ENCODE measurements at places on chromosomes 7 and 10.

GRCh38 chr10:102773986-102774385 is 30.2 kb downstream of the WBP1L start:
- no peak for DNase-seq

GRCh38 chr7:77806425-77806824 is 7.9 kb downstream of the PHTF2 start:
- no peak for DNase-seq

- DNase-seq = peak; percentile 50
These were observed 10.4 kb downstream of the VCL start for GRCh38 chr10:74008212-74008731.

DNA sequence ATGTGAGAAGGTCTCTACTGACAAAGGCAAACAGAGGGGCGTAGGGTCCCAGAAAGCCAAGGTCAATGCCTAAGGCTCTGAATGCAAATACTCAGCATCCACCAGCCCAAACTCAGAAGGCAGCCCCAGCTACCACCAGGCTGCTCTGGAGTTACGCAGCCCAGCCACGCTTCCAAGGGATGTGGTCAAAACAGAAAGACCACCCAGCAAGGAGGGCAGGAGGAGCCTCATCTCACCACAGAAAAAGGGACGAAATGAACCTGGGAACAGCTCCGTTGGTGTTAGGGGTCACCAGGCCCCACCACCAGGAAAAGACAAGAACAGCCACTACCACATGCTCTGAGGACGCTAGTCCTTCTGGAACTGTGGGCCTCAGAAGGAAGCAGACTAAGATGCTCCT is 65.1 kb downstream of the CTBP2 start:
- no peak for DNase-seq

DNA sequence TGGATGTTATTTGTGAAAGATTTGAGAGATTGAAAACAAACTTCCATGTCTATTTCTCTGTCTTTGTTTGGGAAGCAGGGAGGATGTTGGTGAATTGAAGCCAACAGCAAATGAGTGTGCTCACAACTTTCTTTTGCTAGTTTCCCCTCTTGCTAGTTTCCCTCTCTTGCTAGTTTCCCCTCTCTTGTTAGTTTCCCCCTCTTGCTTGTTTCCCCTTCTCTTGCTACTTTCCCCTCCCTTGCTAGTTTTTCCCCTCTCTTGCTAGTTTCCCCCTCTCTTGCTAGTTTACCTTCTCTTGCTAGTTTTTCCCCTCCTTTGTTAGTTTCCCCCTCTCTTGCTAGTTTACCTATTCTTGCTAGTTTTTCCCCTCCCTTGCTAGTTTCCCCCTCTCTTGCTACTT is 613.3 kb downstream of the LRMDA start:
- DNase-seq = no peak

- DNase-seq = no peak
These were observed 90.6 kb downstream of the ARID5B start for GRCh38 chr10:61992059-61992460.

DNA sequence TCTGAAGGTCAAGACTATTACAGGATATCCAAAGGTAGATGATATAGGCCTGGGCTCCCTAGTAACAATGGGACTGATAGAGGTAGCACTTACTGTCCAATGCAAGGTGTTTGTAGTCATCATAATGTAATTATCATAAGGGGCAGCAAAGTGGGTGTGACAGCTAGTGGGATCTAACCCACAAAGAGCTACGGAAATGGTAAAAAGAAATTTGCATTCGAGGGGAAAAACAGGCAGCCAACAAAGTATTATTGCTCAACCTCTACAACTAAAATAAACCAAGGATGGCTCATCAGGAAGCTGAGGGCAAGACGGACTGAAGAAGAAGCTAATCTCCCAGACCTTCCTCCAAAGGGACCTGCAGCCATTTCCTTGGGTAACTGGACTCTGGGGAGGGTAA is 211.0 kb downstream of the WDR11 start:
- DNase-seq = no peak

DNA sequence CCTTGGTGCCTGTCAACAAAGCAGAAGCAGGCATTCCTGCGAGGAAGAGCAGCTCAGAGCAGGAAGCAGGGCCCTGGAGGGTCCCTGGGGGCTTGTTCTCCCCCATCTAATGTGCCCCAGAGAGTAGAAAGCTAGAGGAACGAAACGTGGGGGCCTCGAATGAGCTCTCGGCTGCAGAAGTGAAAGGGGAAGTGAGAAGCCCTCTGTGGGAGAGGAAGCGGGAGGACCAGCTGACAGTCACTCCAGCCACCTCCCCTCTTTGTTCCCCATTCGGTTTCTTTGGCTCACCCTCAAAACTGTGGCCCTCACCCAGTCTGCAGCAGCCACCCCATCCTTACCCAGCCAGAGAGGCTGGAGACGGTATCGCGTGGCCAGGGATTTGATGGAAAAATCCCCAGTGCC is 25.0 kb downstream of the C10orf105 start:
- DNase-seq = peak; percentile 34

- peak; percentile 46 for DNase-seq
These were observed 20.2 kb upstream of the BAIAP2L1 start for GRCh38 chr7:98420966-98421612.

DNA sequence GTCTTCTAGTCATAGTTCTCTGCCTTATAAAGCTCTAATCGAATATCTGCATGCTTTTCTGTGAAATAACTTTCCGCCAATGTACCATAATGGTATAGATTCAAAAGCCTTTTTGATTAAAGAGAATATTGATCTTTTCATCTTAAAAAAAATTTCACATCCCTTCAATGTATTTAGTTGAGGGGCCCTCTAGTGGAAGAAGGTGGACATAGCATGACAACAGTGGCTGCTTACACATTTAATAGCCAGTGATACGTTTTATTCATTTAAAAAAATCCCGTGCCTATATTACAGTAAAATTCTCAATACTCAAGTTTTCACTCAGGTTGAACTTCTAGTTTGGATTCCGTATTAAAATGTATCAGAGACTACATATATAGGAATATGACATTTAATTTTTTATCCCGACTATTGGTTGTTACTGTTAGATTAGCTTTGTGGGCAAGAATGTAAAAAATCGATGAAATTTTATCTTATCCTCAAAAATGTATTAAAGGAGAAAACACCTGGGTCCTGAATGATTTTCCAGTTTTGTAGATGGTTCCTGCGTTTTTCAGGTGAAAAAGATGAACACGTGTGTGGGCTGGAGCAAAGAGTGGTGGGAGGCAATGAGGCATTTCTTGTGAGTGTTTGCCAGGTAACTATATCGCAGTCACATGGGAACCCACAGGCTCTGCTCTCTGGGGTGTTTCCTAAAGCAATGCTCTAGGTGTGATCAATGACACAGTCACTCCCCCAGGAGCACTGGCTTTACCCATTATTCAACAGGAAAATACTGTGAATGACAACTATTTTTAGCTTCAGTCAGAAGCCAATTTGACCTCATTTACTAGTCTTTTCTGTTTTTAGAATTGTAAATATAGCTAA is 24.1 kb upstream of the PNLIP start:
- peak; percentile 51 for DNase-seq

- DNase-seq = no peak
These were observed 103.4 kb downstream of the GRK5 start for GRCh38 chr10:119310806-119311205.

GRCh38 chr10:62457196-62457595 is 83.0 kb downstream of the ZNF365 start:
- no peak for DNase-seq

DNA sequence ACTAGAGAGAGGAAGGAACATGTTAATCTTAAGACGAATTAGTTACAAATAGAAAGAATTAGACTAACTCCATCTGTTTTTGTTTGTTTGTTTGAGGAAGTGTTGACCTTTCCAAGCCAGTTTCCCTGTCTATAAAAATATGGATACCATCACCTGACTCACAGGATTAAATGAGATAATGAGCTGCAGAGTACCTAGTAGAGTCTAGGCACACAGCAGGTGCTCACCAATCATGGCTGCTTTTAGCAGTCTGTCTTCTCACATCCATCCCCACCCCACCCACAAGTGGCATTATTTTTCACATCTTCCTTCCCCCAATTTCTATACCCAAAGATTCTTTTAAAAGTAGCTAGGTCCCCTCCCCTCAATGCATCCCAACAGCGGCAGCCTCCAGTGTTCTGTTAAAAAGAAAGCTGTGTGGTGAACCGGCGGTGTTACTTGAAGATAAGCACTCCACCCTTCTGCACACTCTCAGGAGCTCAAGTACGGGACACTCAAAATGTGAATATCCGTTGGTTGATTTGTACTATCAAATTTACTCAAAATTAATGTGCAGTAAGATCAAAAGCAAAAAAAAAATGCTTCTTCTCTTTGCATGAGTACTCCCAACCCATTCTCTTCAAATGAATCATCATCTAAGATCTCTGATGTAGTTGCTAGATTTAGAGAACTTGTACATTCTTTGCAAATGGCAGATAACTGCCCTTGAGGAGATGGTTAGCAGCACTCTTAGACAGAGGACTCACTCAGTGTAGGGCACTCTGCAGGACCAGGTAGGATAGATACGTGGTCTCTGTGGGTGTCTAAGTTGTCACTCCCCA is 145.4 kb upstream of the ASAH2 start:
- DNase-seq = peak; percentile 93

GRCh38 chr7:33854801-33855350 is 50.5 kb upstream of the BMPER start:
- DNase-seq = no peak

DNA sequence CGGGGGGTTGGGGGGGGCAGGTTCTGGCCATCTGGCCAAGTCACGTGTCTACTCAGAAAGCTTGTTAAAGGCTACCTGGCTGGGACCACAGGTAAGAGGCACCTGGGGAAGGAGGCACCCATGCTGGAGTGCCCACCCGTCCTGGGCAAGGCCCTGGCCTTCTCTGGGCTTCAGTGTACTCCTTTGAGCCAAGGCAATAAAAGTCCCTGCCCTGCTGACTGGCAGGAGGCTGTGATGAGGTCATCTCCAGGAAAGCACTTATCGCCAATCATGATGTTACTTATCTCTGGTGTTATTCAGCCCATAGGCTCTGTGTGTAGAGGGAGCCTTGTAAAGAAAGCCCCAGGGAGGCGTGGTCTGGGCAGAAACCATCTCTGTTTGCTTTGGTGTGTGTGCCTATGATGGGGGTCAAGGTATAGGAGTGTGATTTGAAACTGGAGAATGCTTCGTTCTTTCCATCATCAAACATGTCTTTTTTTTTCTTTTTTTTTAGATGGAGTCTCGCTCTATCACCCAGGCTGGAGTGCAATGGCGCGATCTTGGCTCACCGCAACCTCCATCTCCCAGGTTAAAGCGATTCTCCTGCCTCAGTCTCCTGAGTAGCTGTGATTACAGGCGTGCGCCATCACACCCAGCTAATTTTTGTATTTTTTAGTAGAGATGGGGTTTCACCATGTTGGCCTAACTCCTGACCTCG is 2.5 kb upstream of the CLDN4 start:
- DNase-seq = peak; percentile 85

DNA sequence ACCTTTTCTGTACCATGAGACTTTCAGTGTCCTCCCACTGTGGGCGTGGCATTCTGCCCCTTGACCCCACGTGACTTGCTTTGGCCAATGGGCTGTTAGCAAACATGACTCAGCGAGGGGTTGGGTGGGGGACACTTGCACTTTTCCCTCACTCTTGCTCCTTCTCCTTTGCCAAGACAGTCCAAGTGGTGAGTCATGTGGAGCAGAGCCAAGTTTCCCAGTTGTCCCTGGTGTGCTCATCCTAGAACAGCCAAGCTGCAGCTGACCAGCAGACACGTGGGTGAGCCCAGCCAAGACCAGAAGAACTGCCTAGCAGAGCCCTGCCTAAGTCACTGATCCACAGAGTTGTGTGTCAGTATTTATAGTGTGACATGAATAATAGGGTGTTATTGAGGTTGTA is 82.8 kb upstream of the CPXM2 start:
- DNase-seq = no peak

DNA sequence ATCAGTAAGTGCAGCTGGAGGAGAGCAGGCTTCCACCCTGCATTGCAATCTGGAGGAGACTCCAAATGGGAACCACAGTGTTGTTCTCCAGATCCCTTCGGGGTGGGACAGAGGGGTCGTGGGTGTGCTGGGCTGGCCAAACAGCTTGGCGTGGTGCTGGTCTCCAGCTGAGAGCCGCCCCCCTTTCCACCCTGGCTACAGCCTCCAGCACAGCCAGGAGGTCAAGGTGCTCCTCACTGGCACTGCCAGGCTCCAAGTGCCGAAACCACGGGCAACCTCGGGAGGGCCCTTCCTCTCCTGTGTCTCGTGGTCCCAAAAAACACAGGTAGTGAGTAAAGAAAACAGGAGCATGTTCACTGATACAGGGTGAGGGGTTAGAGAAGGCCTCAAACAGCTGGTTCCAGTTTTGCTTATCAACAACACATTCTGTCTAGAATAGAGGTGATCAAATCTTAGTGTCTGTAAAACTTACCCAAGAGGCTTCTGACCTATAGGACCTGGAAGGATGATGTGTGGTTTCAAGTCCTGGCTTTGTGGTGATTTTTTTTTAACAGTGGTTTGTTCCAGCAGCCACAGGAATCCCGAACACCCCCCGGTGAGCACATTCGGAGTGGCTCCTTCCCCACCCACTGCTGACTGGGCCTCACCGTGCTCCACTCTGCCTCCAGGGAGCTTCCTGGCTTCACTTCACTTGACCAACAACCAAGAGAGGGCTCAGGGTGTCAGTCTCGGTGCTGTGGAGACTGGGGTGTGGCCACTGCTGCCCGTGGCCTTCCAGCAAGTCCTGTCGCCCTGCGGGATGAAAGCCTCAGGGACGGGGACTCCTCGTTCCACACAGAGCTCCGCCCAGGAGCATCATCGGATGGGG is 31.2 kb upstream of the EN2 start:
- DNase-seq = no peak

- DNase-seq = no peak
These were observed 50.3 kb upstream of the EGR2 start for GRCh38 chr10:62866451-62866850.

DNA sequence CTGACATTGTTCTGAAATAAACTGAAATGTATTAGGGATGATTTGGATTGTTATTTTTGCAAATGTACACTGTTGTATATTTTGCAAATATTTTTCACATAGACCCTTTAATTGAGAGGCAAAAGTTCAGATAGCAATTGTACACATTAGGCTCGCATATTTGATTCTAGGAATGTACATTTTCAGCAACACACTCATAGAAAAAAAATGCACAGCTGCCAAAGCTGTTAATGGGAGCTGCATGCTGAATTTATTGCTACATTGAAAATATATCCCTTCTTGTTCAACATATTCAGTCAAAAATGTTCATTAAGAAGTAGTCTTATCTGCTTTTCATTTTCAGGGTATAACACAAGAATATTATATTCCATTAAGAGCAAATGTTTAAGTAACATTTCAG is 512.9 kb downstream of the ATRNL1 start:
- DNase-seq = no peak

GRCh38 chr7:84693483-84693882 is 493.4 kb downstream of the SEMA3D start:
- no peak for DNase-seq

- DNase-seq = peak; percentile 56
These were observed 35.3 kb downstream of the KCNH2 start for GRCh38 chr7:150942591-150943452.

GRCh38 chr10:82211346-82211745 is 336.4 kb downstream of the NRG3 start:
- DNase-seq = no peak

- DNase-seq = no peak
These were observed at the start of gene NANOS1 for GRCh38 chr10:119029613-119030420. Gene NANOS1, plus strand, starts transcription at chr10:119029714. Its CDS starts 88 bp downstream, at chr10:119029802.

Data from hematopoietic multipotent progenitor cell treated with erythropoietin and hydrocortisone succinate and interleukin-3 and kit ligand, for 8 days (in vitro differentiated cells).